Lower leg skin (tissue), 4 donors: ENCODE measurements at places on chromosomes 11 and 22.

GRCh38 chr11:62358273-62358672 is 21.0 kb downstream of the ASRGL1 start:
- DNase-seq = no peak

GRCh38 chr11:123239191-123240150 is 44.4 kb upstream of the CLMP start:
- DNase-seq = no peak

DNA sequence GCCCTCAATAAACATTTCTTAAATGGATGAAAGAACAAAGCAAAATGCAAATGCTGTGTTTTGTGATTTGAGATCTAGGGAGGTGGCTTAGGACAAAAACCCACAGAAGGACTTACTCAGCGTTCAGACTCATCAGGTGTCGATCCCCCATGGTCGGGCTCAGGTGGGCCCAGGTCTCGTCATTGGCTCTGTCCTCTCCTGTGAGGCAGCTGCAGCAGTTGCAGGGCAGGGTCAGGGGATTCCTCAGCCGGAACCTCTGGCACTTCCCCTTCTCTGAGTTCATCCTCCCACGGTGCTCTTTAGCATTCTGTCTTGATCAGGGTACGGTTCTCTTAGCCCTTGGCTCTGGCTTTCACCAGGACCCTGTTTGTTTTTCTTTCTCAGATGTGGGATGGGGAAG is 14.0 kb upstream of the ACR start:
- no peak for DNase-seq

DNA sequence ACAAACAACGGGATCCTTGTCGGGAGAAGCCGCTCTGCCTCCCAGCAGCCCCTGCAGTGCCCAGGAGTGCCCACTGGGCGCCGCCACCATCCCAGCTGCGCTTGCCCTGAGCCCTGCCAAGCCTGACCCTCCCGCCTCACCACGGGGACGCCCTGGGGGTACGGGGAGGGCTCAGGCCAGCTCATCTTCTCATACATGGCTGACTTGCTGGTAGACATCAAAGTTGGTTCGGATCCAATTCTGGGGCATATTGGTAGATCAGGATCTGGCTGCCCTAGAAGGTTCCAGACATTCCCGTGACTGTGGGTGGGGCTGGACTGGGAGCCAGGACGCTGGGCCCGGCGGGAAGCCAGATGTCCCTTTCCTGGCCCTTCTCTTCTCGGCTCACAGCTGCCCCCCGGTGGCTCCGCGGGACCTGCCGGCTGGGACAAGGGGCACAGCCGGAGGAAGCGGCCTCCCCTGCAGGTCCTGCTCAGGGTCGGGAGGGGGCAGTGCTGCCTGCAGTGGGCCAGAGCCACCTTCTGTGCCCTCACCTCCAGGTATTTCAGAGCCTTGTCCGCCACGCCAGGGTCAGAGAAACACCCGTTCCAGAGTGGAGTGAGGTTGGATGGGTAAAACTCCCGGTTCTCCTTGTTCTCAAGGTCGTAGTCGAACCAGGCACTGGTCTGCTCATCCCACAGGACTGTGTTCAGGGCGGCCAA is 10.6 kb upstream of the TREH start:
- DNase-seq = peak; percentile 78

GRCh38 chr11:115406404-115406803 is 97.8 kb downstream of the CADM1 start:
- no peak for DNase-seq

DNA sequence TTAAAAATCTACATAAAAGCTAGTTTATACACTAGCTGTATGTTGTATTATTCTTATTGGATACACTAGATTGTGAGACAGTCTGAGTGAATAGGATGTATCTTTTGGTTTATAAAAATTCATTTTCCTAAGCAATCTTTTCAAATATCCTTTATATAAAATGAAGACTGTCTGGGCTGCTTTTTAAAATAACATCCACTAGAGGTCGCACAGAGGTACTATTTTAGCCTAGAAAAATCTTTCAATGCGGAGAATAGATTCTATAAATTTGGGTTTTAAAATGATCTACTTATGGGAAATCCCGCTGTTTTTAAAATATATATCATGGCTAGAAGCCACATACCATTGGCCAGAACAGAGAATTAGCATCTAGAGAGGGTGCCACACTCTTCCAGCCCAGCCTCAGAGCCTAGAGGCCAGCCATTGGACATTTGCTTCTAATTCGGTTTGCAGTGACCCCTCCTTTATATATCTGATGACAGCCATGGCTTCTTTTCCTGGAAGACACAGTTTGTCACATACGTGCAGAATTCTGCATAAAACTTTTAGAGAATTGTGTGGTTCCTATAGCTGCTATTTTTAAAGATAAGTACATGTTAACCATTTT is 7.3 kb downstream of the C11orf97 start:
- DNase-seq = no peak

DNA sequence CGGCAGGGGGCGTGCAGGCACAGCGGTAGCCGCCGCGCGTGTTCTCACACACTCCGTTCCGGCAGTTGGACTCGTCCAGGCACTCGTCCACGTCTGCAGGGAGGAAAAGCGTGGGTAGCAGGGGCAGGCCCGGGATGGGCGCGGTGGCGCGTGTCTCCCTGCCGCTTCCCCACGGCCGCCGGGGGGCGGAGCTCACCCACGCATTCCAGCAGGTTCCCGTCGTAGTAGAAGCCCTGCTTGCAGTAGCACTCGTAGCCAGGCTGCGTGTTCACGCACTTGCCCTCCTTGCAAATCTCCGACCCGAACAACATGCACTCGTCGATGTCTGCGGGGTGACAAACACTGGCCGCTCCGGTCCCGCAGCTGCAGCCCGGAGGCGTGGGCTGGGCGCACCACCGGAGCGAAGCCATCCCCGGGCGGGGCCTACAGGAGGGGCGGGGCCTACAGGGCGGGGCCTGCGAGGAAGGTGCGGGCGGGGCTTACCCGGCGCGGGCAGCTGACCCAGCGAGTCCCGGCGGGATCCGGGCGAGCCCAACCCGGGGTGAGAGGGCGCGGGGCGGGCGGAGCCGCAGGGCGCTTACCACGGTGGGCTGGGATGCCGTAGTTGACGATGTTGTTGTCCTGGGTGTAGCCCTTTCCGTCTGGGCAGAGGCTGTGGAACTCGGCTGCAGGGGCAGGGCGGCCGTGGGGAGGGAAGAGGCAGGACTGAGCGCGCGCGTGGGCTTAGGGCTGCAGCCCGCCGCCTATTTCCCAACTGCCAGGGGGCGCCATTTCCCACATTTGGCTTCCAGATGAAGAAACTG is 15.6 kb downstream of the SCYL1 start:
- peak; percentile 83 for DNase-seq

DNA sequence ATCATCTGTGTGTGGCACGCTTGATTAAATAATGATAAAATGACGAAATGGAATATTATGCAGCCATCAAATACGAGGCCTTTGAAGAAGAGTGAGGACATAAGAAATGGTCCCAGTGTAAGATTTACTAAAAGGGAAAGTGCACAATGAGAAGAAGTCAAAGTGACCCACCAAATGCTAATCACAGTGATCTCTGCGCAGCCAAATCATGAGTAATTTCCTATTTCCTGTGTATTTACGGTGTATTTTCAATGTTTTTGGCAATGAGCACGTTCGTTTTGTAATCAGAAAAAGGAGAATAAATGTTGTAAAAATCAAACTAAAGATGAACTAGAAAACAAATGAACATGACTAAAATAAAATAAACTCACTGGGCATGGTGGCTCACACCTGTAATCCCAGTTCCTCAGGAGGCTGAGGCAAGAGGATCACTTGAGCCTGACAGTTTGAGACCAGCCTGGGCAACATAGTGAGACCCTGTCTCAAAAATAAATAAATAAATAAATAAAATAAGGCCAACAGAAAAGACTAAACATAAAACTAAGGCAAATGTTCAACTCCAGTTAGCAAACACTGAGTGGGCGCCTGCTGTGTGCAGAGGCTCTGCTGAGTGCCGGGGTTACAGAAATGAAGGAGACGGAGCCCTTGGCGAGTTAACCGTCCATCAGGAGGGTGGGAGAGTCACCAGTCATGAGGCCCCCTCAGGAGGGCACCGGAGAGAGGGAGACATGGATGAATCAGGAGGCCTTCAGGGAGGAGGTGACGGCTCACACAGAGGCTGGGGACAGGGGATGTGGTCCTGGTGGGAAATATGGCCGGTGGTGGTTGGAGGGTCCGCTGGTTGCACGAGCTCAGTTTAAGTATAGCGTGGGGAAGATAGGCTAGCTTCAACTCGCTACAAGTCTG is 26.0 kb upstream of the CBX7 start:
- no peak for DNase-seq

GRCh38 chr22:32706149-32706548 is 95.4 kb upstream of the TIMP3 start:
- no peak for DNase-seq

DNA sequence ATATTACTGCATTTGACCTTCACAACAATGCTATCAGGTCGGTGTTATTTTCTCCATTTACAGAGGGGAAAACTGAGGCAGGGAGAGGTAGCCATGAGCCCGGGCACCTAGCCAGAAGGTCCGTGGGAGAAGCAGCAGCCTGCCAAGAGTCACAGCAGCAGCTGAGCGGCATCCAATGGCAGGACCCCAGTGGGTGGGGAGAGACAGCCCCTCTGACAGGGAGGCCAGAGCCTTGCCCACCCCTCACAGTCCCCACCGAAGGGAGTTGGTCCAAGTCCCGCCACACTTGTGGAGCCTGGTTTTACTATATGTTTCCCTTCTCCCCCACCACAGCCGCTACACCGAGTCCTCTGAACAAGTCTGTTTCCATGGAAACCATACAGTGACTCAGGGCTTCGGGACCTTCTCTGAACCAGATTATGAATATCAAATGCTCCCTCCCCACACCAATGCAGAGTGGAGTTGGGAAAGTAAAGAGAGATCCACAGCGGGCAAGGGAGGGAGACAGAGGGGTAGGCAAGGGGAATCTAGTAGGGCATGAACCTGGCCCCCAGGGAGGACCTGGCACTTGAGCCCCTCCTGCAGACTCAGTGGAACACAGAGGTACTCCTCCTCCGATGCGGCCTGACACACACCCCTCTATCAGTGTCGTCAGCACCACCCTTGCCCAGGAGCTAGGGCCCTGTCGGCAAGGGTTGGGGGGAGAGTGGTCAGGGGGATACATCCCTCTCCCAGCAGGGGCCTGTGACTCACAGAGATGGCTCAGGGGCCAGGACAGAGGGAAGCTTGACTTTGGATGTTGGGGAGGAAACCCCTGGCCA is 2.5 kb downstream of the CHST1 start:
- no peak for DNase-seq

GRCh38 chr22:20863366-20863765 is 4.6 kb downstream of the SNAP29 start:
- DNase-seq = no peak

DNA sequence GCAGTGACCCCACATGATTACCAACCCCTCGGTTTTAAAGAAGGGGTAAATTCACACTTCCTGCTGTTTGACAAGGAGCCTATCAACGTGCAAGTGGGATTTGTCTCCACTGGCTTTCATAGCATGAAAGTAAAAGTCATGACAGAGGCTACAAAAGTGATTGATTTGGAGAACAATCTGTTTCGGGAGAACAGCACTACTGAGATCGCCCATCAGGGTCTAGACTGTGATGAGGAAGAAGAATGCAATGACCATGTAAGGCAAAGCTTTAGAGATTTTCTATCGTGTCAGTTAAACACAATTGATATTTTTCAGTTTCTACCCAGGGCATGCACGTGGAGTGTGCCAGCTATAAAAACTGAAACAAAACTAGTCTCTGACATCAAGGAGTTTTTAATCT is 41.7 kb downstream of the HORMAD2 start:
- DNase-seq = no peak

DNA sequence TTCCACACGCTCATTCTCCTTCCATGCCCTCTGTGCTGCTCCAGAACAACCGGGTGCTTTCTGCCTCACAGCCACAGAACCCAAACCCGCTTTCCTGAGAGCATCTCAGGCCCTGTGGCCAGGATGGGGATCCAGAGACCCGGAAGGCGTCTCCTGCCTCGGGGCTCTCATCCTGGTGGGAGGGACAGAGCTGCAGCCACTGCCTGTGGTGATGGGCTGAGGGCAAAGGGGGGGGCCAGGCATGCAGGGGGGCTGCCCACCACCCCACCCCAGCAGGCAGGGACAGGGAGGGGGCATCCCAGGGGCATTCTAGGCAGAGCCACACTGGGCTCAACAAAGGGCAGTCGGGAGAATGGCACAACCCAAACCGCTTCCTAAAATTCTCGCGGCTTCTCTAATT is 41.4 kb downstream of the CERK start:
- no peak for DNase-seq

GRCh38 chr11:4626207-4627099 is 10.8 kb upstream of the OR51D1 start:
- no peak for DNase-seq

DNA sequence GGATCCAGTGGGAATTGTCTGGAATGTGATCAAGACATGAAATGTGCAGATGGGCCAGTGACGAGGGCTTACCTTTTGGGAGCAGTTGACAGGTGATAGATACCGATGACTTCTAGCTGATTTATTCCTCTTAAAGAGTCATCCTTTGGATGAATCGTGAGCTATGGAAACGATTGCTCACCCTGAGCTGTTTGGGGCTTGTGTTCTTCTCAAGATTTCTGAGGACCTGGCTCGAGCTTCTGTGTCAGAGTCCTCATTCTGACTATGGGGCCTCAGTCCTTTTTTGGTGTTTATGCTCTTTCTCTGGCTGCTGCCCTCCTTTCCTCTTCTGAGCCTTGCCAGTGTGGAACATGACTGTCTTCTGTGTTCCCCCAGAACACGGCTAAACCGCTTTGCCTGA is 11.9 kb upstream of the AMPD3 start:
- DNase-seq = no peak

GRCh38 chr22:43408009-43408408 is 3.8 kb upstream of the MPPED1 start:
- DNase-seq = no peak

GRCh38 chr11:57150454-57150917 is 31.3 kb upstream of the LRRC55 start:
- no peak for DNase-seq

- DNase-seq = no peak
Measured at GRCh38 chr11:12642040-12642439, 32.2 kb upstream of the TEAD1 start.

DNA sequence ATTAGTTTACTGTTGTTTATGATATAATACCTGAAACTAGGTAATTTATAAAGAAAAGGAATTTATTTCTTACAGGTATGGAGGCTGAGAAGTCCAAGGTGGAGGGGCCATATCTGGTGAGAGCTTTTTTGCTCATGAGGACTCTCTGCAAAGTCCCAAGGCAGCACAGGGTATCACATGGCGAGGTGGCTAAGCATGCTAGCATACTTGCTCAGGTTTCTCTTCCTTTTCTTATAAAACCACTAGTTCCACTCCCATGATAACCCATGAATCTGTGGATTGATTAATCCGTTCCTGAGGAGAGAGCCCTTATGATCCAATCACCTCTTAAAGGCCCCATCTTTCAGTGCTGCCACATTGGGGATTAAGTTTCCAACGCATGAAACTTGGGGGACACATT is 82.7 kb downstream of the PHF21A start:
- no peak for DNase-seq

GRCh38 chr11:45089251-45089650 is 57.2 kb upstream of the PRDM11 start:
- peak; percentile 95 for DNase-seq

DNA sequence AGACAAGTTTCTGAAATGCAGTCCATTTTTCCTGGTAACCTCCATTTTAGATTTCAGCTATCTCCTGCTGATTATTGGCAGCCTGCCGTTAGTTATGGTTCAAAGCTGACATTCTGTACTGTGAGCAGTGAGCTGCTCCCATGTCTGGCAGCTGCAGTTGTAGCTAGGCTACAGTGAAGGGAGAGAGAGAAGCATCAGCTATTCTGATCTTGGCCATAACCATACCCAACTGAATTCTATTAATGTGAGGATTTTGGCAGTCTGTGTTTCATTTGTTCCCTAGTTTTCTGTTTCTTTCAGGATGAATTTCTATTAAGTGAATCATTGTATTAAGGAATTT is 33.4 kb downstream of the SIK2 start:
- DNase-seq = no peak

GRCh38 chr11:80868831-80869230 is 1428.0 kb upstream of the TENM4 start:
- no peak for DNase-seq
